ENCODE measurements at places on chromosomes 6 and 20.

DNA sequence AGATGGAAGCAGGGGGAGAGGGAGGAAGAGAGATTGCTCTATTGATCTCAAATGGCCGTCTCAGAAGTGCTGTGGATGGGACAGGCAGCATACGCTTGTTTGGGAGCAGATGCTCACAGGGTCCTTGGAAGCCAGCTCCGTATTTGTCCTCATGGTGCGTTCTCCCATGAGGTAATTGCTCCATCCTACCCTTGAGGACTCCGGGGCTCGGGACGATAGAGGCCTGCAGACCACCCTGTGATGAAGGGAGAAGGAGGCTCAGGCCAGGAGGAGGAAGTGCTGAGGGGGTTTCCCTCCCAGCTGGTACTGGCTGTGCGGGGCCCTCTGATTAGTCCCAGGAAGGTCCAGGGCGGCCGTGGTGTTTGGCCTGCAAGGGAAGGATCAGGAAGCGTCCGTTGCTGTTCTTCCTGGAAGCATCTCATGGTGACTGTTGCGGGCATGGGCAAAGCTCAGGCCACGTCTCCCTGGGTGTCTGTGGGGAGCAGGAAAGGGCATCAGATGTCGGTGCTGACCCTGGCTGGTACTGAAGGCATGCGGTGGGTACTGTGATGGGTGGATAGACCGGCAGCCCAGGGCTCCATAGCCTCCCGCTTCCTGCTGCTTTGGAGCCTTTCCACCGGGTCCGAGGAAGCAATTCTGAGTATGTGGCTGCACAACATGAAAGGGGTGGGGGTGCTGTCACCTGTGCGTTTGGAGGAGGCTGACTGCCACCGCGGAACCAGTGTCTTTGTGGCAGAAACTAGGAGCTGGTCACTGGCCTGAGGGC is 158.3 kb downstream of the SYCP2 start:
- DNase-seq = no peak

- no peak for DNase-seq
Observed at GRCh38 chr6:89073014-89073620, 7.4 kb upstream of the PNRC1 start.

DNA sequence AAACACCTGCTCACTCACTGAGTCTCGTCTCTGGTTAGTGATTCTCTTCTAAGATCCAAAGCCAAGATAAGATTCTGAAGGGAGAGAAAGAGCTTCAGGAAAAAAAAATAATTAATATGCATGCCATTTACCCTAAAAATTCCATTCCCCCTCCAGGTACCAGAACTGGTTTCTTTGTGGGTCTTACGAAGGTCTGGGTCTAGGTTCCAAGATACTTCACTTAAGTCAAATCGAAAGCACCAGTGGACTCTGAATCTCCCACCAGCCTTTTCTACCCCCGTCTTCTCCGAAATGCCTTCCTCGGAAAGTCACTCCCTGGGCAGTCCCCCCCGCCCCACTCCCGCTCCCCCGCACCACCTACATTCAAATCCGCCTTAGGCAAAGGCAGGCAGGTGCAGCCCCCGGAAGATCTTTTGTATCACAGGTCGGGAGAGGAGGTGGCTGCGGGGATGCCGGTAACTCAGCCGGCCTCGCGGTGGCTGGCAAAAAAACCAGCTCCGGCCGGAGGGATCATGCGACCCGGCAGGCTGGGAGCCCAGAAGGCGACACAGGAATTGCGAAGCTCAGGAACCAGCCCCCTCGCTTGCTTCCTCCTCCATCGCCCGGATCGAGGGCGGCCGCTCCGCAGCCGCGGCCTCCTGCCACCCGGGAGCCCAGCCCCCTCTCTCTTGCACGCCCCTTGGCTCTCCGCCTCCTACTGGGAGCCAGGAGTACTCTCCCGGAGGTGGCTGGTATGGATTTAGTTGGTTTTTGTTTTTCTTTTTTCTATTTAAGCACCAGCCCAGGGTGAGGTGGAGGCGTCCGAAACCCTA is at the start of gene BCL2L1:
BCL2L1 (minus strand) TSS at position 612 of the 812 bp plus-strand sequence. CDS start 650 bp downstream, outside the sequence.
- DNase-seq = peak; percentile 33

DNA sequence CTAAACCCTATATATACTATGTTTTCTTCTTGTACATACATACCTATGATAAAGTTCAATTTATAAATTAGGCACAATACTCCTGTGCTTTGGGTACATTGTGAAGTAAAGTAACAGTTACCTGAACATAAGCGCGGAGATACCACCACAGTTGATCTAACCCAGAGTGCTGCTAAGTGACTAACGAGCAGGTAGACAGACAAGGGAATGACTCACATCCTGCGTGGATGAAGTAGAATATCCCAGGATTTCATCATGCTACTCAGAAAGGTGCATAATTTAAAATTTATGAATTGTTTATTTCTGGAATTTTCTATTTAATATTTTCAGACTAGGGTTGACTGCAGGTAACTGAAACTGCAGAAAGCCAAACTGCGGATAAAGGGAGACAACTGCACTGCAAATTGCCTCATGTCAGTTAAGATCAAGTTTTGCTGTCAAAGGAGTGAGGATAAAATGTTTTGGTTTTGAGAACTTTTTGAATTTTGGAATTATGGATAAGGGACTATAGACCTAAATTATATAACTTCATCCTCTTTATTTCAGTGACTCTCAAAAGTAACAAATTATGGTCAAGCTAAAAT is 14.4 kb downstream of the MKKS start:
- no peak for DNase-seq

GRCh38 chr6:111210194-111210728 is 123.0 kb downstream of the SLC16A10 start:
- no peak for DNase-seq

GRCh38 chr6:57089265-57089664 is 723 bp upstream of the ZNF451 start:
- no peak for DNase-seq

DNA sequence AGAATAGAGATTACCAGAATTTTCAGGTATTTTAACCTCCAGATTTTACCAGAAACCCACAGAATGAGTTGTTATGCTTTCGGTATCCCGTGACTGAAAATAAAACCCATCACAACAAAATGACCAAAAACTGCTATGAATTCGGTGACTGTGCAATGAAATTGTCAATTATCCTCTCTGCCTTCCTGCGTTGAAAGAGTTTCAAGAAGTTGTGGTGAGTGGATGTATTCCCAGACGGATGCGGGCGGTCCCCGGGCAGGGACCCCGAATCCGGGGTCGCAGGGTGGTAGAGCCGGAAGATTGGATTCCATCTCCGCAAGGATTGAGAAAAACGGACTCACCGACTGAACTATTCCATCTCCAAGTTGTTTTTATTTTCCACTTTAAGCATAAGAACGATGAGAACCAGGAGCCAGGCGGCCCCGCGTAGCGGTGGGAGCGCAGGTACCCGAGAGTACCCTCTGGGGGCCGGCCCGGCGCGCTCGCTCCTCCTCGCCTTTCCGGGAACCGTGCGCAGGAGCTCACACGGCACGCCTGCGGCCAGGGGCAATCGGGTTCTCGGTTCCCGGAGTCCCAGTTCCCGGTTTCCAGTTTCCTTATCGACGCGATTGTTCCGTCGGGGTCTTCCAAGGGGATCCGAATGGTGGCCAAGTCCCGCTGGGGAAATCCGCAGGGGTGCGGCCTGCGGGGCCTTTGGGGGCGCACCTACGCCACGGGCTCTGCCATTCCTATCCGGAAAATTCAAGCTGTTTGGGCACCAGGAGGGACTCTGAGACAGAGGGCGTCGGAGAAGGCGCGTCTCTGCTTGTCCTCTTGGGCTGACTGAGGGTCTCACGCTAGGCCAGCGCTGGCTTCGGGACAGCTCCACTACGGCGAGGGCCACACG is 104.9 kb upstream of the PRDM1 start:
- no peak for DNase-seq

GRCh38 chr6:52965380-52965779 is 29.7 kb downstream of the GSTA4 start:
- DNase-seq = no peak

DNA sequence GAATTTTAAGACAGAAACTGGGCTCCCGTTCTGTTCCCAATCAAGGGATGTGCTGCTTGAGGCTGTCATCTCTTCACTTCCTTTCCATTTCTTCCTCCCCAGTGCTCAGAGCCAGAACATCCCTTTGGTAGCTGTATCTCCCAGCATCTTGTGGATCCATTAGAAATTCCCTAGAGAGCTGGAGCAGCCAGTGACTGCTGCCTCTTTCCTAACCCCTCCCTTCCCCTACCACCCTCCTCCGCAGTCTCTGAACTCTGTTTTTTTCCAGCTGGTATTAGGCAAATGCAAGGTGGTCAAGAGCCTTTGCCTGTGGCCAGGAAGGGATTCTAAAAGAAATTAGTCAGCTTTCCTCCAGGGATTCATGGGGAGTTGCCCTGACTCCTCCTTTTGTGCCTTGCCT is 208.0 kb downstream of the EYA2 start:
- DNase-seq = no peak

DNA sequence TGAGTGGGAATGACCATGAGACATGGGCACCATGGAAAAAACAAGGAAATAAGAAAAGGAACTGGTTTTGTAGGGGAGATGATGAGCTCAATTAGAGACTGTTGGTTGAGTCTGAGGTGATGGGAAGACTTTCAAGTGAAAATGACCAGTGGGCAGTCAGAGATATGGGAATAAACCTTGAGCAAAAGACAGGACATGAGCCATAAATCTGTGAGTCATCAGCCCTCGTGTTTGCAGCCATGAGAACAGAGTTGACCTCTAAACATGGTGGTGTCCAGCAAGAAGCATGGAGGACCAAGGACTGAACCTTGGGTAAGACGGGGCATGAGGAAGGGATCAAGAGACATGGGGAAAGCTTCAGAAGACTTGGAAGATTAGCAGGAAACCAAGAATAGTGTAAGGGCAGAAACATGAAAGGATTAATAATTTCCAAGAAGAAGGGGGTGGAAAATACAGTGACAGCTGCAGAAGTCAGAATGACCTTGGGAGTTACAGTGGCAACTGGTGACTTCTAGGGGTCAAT is 280.6 kb upstream of the PRDM1 start:
- no peak for DNase-seq
